A549 treated with dexamethasone at 1 μM for 4 hours (cell line): ENCODE measurements at places on chromosomes 2 and 18. TPM values are rescaled to one million over a fixed set of nuclear protein-coding genes. Genes with fewer than 3 reads are reported as not detected.

The FN1 gene
- 192 to 270 TPM (median 224 TPM) in 5 replicates for total RNA-seq

The PLGLB2 gene
- total RNA-seq: 0.11 to 0.37 TPM (median 0.18 TPM) in 3 of 5 replicates, not detected in the others

The COBLL1 gene
- total RNA-seq: 4.5 to 6.9 TPM (median 6.0 TPM) in 5 replicates

The SLC9A4 gene
- total RNA-seq: not detected in 5 replicates

The VAMP5 gene
- 0.13 to 0.15 TPM (median 0.14 TPM) in 3 of 5 replicates, not detected in the others for total RNA-seq

The MPP4 gene
- total RNA-seq: 0.04 to 0.08 TPM (median 0.06 TPM) in 3 of 5 replicates, not detected in the others

The IL36G gene
- total RNA-seq: not detected in 5 replicates

The CXCR1 gene
- total RNA-seq: not detected in 5 replicates

The NAT8 gene
- not detected in 5 replicates for total RNA-seq

The AQP12A gene
- total RNA-seq: not detected in 5 replicates

The ESPNL gene
- total RNA-seq: 0.13 to 0.22 TPM (median 0.16 TPM) in 4 of 5 replicates, not detected in the other
